ENCODE measurements at places on chromosomes 12 and 14.

- no peak for DNase-seq
Observed at GRCh38 chr12:103865151-103865730, 24.2 kb upstream of the NT5DC3 start.

GRCh38 chr14:65231286-65231980, 129.1 kb upstream of the MAX start:
- DNase-seq: no peak

- DNase-seq: no peak
Observed at GRCh38 chr14:61524936-61525292, 170.4 kb upstream of the HIF1A start.

GRCh38 chr14:102580550-102581110, 11.8 kb upstream of the RCOR1 start:
- DNase-seq: peak; percentile 29

All from AG08395 (cell line).